Adrenal gland (tissue), 19 donors: ENCODE measurements at places on chromosomes 2 and 18. TPM values are rescaled to one million over a fixed set of nuclear protein-coding genes. Genes with fewer than 3 reads are reported as not detected.

The GPAT2 gene
- polyA plus RNA-seq: 3.3 TPM

The MOGAT1 gene
- polyA plus RNA-seq: 0.20 TPM

DNA sequence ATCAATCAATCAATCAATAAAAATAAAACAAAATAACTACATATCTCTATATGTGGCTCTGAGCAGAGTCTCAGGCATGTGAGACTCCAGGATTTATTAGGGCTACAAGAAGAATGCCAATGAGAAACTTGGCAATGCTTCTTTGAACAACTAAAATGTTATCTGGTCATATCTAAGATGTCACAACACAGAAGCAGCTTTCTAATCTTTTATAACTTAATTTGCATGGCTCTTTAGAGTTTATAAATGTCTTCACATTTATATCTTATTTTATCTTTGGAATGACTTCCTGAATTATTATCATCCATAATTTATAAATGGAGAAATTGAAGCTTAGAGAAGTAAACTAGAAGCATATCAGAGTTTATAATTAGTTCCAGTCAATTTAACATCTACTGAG, 14.9 kb upstream of the MAP4K3 start:
- H3K27me3 ChIP-seq: no peaks in the 10 kb centered on the region
- no peak for DNase-seq
- H3K27ac ChIP-seq: no peak overlapping the region

The KIF1A gene
- polyA plus RNA-seq: 11.0 TPM

The ASPRV1 gene
- polyA plus RNA-seq: 2.8 TPM

The QPCT gene
- 180 TPM for polyA plus RNA-seq

DNA sequence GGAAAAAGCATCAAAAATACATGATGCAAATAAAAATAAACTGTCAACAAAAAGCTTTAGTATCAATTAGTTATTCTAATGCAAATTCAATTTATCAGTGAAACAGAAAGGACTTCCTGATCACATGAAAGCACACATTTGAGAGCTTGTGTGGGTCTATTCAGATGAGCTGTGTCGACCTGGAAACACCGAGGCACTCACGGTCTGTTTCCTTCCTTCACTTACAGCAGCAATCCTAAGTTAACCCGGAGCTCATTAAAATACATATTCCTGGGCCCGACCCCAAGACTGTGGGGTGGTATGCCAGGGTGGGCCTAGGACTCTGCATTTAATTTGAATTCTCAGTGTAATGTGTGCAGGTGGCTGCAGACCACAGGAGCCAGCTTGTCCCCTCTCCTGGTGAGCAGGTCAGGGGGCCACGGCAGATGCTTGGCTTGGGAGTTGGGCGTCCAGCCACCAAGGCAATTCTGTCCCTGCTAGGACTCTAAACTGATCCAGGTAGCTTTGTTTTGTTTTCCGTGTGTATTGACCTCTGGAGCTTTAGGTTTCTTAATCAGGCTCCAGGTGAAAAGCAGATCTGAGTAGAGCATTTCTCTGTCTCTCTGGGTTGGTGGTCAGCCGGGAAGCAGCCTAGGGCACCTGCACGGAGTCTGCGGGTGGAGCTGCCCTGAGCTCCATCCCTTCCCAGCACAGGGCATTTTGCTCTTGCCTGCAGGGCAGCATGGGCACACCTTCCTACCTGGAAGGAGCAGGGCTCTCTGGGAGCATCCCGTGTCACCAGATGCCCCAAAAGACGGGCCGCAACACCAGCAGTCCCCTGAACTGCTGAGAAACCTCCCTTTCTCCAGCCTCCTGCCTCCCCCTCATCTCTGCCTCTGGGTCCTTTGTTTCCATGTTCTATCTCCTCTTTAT, 9.0 kb downstream of the MBP start:
- no peaks in the 10 kb centered on the region for H3K27me3 ChIP-seq
- H3K4me1 ChIP-seq: no peaks in the 10 kb centered on the region
- no peak for DNase-seq
- no peak overlapping the region for H3K4me3 ChIP-seq
- H3K27ac ChIP-seq: no peak overlapping the region
- H3K36me3 ChIP-seq: no peaks in the 10 kb centered on the region

DNA sequence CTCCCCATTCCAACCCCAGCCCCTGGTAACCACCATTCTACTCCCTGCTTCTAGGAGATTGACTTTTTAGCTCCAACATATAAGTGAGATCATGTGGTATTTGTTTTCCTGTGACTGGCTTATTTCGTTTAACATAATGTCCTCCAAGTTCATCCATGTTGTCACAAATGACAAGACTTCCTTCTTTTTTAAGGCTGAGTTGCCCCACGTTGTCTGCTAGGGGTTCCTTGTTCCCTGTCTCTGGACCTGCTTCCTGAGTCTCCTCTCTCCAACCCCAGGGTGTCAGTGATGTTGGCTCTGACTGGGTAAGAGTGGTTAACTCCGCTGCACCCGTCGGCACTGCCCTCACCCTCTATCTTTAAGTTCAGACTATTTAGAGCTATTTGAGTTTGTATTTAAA, 175.2 kb downstream of the SH3RF3 start:
- H3K27me3 ChIP-seq: no peaks in the 10 kb centered on the region
- no peaks in the 10 kb centered on the region for H3K4me1 ChIP-seq
- H3K27ac ChIP-seq: no peak overlapping the region
- H3K4me3 ChIP-seq: no peak overlapping the region
- H3K36me3 ChIP-seq: no peaks in the 10 kb centered on the region

- H3K4me1 ChIP-seq: no peaks in the 10 kb centered on the region
- H3K4me3 ChIP-seq: no peak overlapping the region
- DNase-seq: no peak
Measured at GRCh38 chr2:29657674-29658073, 263.7 kb downstream of the ALK start.

DNA sequence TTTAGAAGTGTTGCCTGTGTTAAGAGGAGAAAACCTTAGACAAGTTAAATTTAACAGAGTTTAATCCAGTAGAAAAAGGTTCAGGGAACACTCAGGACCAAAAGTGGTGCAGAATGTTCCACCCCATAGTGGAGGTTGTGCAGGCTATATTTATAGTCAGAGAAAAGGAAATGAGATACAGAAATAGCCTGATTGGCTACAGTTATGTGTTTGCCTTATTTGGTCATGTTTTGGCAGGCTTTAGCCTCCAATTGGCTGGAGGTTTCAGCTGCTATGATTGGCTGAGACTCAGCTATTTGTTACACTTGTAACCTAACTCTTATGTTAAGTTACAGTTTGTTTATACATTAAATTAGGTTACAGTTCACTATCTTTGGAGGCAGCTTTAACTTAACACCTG, 4.2 kb downstream of the STAMBP start:
- H3K4me1 ChIP-seq: no peaks in the 10 kb centered on the region
- no peaks in the 10 kb centered on the region for H3K27me3 ChIP-seq
- no peak overlapping the region for H3K4me3 ChIP-seq

DNA sequence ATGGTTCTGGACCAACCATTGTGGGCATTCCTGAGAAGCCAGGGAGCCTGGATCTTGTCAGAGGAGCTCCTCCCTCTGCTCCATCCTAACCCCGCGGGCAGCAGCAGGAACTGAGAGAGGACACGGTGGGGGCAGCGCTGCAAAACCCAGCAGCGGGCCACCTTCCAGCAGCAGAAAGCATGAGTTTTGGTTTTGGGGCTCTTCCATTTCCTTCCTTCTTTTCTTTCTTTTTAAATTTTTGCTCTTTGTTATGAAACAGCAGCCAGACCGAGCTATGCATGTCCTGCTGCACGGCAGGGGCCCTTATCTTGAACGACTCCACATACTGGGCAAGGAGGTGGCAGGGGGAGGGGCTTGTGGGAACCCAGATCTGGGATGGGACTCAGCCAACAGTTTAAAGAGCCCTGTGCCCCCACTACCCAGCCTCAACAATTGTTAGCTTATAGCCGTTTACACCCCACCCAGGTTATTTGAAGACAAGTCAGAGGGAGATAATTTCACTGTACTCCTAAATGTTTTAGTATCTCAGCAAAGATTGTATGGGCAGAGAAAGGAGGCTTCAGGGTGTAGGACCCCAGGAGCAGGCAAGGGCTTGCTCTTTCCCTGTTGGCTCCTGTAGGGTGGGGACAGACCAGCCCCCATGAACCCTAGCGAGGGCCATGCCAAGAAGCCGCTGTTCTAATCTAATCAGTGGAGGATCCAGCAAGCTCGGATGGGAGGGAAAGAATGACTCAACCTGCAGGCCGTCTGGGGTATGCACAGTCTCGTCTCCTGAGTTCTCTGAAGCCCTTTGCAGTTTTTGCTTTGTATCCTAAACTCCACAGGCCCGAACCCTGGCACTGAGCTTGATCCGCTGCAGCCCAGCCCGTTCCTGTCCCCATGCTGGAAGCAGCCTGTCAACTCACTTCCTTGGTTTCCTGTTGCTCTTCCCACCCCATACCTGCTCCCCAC, 75.3 kb downstream of the LRRFIP1 start:
- H3K4me3 ChIP-seq: no peak overlapping the region
- DNase-seq: no peak
- no peaks in the 10 kb centered on the region for H3K36me3 ChIP-seq
- peaks cover 43% of the 10 kb centered on the region for H3K4me1 ChIP-seq
- H3K27ac ChIP-seq: peak overlapping the region; percentile 39

The SLC4A3 gene
- polyA plus RNA-seq: 40.0 TPM

The NEU2 gene
- not detected for polyA plus RNA-seq

DNA sequence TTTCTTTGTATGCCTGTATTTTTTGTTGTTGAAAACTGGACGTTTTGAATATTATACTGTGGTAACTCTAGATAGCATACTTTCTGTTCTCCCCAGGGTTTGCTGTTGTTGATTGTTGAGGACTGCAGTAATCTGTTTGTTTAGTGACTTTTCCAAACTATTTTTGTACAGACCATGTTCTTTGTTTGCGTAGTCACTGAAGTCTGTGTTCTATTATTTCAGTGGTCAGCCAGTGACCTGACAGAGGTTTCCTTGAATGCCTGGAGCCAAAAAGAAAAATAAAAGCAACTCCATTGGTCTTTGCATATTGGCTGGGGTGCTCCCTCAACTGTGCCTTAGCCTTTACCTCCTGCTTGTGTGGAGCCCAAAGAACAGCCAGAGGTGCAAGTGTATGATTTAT, 42.7 kb upstream of the PHLPP1 start:
- H3K27me3 ChIP-seq: no peaks in the 10 kb centered on the region
- H3K4me1 ChIP-seq: no peaks in the 10 kb centered on the region
- no peak overlapping the region for H3K4me3 ChIP-seq
- H3K36me3 ChIP-seq: no peaks in the 10 kb centered on the region
- no peak overlapping the region for H3K27ac ChIP-seq
- no peak for DNase-seq

- H3K27ac ChIP-seq: no peak overlapping the region
- no peak overlapping the region for H3K4me3 ChIP-seq
- DNase-seq: no peak
- H3K36me3 ChIP-seq: no peaks in the 10 kb centered on the region
Measured at GRCh38 chr2:238667008-238667407, 180.9 kb upstream of the TWIST2 start.

GRCh38 chr2:9240745-9241144, 34.1 kb downstream of the ASAP2 start:
- H3K4me3 ChIP-seq: no peak overlapping the region
- no peaks in the 10 kb centered on the region for H3K27me3 ChIP-seq
- H3K4me1 ChIP-seq: peaks cover 34% of the 10 kb centered on the region
- DNase-seq: no peak
- H3K27ac ChIP-seq: no peak overlapping the region
- no peaks in the 10 kb centered on the region for H3K36me3 ChIP-seq

- peak within 1 kb of the TSS; percentile 56 for H3K4me3 ChIP-seq
- H3K27ac ChIP-seq: peak within 1 kb of the TSS; percentile 62
- peaks cover 8% of the 10 kb centered on the region for H3K36me3 ChIP-seq
- DNase-seq: peak; percentile 99
Measured at GRCh38 chr2:208254871-208255556, at the start of gene IDH1. IDH1 (minus strand) TSS chr2:208255071; CDS start chr2:208251551, 3,520 bp downstream.

The LYPD6 gene
- polyA plus RNA-seq: 0.29 TPM

DNA sequence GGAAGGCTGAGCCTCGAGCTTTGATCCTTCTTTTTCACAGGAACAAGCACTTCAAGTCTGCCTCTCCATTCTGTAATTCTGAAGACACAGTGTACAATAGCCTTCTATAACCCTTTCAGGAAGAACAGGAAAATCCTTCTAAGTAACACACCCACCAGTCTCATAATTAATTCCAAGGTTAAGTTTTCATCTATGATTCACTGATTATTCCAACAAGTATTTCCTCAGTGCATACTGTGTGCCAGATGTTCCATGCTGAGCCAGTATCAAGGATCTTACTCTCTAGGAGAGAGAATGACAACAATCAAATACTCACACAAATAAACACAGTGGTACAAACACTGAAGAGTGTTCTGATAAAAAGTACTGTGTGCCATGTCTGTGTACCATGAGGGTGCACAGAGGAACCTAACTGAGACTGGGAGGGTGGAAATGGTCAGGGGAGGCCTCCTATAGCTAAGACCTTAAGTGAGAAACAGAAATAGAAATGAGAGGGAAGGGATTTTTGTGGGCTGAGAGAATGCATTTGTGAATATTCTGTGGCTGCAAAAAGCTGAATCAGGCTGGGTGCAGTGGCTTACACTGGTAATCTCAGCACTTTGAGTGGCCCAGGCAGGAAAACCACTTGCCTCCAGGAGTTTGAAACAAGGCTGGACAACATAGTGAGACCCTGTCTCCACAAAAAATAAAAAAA, 7.3 kb upstream of the MTLN start:
- H3K36me3 ChIP-seq: no peaks in the 10 kb centered on the region
- H3K27me3 ChIP-seq: peaks cover 12% of the 10 kb centered on the region
- no peaks in the 10 kb centered on the region for H3K4me1 ChIP-seq
- DNase-seq: no peak
- no peak overlapping the region for H3K27ac ChIP-seq

The FAM210A gene
- 3.4 TPM for polyA plus RNA-seq

GRCh38 chr2:207503234-207503633, 26.5 kb upstream of the CREB1 start:
- H3K27me3 ChIP-seq: no peaks in the 10 kb centered on the region
- no peaks in the 10 kb centered on the region for H3K4me1 ChIP-seq
- DNase-seq: no peak
- H3K4me3 ChIP-seq: no peak overlapping the region
- H3K36me3 ChIP-seq: no peaks in the 10 kb centered on the region

GRCh38 chr2:160425434-160426151, 68.0 kb downstream of the RBMS1 start:
- no peak overlapping the region for H3K4me3 ChIP-seq
- no peaks in the 10 kb centered on the region for H3K27me3 ChIP-seq
- H3K27ac ChIP-seq: no peak overlapping the region
- DNase-seq: no peak
- no peaks in the 10 kb centered on the region for H3K4me1 ChIP-seq

DNA sequence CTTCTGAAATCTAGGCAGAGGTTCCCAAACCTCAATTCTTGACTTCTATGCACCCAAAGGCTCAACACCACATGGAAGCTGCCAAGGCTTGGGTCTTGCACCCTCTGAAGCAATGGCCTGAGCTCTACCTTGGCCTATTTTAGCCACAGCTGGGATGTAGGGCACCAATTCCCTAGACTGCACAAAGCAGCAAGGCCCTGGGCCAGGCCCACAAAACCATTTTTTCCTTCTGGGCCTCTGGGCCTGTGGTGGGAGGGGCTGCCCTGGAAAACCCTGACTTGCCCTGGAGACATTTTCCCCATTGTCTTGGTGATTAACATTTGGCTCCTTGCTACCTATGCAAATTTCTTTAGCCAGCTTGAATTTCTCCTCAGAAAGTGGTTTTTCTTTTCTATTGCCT, 315.2 kb downstream of the DCDC2C start:
- H3K27me3 ChIP-seq: no peaks in the 10 kb centered on the region
- no peak for DNase-seq
- H3K4me1 ChIP-seq: no peaks in the 10 kb centered on the region
- H3K27ac ChIP-seq: no peak overlapping the region
- H3K4me3 ChIP-seq: no peak overlapping the region

GRCh38 chr2:96869822-96870625, at the start of gene SEMA4C:
SEMA4C (minus strand) TSS chr2:96870080; CDS start chr2:96867886, 2,194 bp downstream.
- H3K4me3 ChIP-seq: peak within 1 kb of the TSS; percentile 94
- H3K36me3 ChIP-seq: no peaks in the 10 kb centered on the region
- H3K27ac ChIP-seq: peak within 1 kb of the TSS; percentile 84
- peaks cover 50% of the 10 kb centered on the region for H3K4me1 ChIP-seq
- DNase-seq: peak; percentile 55

The SULT1C2 gene
- polyA plus RNA-seq: not detected
